Upper lobe of left lung (tissue), 6 donors: ENCODE measurements at places on chromosomes 2 and 18. TPM values are rescaled to one million over a fixed set of nuclear protein-coding genes. Genes with fewer than 3 reads are reported as not detected.

DNA sequence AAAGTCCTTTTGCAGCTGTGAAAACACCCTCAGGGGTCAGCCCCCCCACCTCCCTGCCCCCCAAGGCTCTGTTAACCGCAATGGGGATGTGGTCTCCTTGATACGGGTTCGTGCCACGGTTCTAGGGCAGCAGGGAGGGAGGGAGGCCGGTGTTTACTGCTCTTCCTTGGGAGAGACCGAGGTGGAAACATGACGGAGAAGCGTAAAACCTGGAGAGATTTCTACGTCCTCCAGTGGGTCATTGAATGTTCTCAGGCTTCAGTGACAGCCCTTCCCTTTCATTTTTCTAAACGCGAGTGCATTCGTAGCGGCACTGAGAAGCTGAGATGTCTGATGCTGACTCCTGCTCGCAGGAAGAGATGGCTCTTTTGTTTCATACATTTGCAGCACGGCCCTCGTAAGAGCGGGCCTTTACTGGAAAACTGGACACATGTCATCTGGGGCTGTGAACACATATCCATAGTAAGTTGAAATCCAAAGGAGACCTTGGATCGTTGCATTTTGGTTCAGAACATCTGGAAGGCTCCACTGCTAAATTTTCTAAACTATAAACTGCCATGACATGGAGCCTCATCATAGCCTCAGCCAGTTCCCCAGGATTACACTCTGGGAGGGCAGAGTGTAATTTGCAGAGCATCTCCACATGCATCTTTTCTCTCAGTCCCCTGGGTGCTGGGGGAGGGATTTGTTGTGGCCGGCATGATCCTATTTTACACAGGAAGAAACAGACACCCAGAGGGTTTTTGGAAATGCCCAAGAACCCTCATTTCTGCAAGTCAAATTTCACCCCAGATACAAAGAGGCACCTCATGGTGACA is 40.6 kb upstream of the HDAC4 start:
- no peak for DNase-seq
- H3K4me1 ChIP-seq: peaks cover 27% of the 10 kb centered on the region
- no peaks in the 10 kb centered on the region for H3K27me3 ChIP-seq
- H3K4me3 ChIP-seq: no peak overlapping the region
- H3K36me3 ChIP-seq: no peaks in the 10 kb centered on the region

DNA sequence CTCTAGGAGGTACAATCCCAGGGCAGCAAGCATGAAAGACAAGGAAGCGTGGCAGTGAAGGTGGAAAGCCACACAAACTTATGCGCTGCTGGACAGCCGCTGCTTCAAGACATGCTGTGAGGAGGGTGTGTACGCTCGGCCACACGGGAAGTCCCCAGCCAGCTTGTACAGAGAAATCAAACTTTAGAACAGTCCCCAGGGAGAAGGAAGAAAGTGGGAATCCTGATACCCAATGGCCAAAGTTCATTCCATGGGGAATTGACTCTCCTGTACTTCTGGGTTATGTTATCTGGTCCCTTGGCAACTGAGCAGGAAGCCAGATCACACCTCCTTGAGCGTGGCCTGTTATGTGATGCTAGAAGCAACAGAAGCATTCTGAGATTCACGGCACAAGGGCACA is 86.1 kb upstream of the BOD1L2 start:
- H3K27ac ChIP-seq: no peak overlapping the region
- no peaks in the 10 kb centered on the region for H3K36me3 ChIP-seq
- DNase-seq: no peak
- no peaks in the 10 kb centered on the region for H3K4me1 ChIP-seq
- H3K27me3 ChIP-seq: no peaks in the 10 kb centered on the region

DNA sequence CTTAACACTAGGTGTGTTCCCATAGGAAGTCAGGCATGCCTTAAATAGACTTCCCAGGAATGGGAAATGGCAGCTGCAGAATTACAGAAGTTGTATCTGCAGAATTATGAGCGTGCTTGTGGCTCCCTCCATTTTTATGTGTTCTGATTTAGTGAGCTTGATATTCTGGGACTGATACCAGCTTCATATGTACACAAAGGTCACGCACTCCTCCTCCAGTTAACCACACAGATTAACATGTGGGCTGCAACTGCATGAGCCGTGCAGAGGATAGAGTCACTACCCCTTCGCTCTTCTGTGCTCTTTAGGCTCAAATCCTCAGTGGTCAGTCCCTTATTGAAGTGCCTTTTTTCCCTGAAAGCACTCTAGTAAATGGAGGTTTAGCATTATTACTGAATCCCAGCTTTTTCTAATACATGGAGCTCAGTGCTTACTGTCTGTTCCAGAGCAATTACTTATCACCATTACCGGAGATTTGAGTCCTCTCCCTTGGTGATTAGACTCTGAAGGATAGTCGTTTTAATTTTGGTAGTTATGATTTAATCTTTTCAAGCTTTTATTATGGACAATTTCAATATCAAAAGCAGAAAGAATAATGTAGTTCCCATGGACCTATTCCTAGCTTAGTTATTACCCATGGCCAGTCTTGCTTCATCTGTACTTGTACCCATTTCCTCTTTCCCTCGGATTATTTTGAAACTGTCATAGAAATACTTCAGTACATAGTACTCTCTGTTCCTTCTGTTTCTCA is 238.3 kb downstream of the PRKCE start:
- no peak overlapping the region for H3K4me3 ChIP-seq
- H3K4me1 ChIP-seq: peaks cover 80% of the 10 kb centered on the region
- no peaks in the 10 kb centered on the region for H3K27me3 ChIP-seq
- DNase-seq: no peak
- H3K27ac ChIP-seq: peak overlapping the region; percentile 79

DNA sequence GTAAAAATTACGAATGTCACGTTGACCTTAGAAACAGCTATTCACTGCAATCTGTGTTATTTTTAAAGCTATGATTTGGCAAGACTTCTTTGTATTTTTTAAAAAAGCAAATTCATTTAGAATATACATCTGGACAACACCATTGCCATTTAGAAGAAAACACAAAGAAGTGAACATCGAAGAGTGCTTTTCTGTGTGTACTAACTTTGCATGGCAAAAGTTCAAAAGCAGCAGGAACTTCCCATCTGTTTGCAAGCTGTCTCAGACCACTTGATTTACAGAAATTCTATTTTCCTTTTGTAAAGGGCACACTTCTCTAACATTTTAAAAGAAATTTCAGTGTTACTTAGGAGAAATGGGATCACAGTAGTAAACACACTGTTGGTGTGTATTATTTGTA is 145.9 kb downstream of the CALCRL start:
- H3K27me3 ChIP-seq: no peaks in the 10 kb centered on the region
- H3K4me1 ChIP-seq: peaks cover 10% of the 10 kb centered on the region
- H3K27ac ChIP-seq: peak overlapping the region; percentile 0
- no peaks in the 10 kb centered on the region for H3K36me3 ChIP-seq

DNA sequence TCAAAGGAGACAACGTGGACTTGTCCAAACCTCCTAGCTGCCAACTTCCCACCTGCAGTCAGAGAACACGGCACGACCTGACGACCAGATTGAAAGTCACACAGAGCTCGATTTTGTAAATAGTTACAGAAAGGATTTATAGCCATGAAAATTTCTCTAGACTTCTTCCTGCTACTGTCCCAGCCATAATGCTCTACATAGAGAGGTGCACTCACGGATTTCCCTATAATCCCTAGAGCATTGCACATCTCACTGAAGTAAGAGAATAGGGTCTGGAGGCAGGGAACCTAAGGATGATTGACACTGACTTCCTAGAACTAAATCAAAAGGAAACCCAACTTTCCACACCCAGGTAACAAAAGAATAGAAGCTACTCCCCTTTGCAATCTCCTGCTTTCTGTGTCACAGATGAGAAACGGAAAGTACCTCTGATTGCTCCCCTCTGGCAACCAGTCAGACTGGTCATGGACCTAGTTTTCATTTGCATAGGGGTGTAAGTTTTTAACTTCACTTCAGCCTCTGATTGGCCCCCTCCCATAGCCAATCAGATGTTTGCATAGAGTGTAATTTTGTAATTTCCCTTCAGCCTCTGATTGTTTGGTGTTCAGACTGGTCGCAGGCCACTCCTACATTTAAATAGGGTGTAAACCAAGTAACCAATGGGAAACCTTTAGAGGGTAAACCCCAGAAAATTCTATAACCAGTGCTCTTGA is 58.6 kb upstream of the FBXO11 start:
- no peak overlapping the region for H3K4me3 ChIP-seq
- H3K27ac ChIP-seq: no peak overlapping the region
- no peak for DNase-seq
- H3K4me1 ChIP-seq: no peaks in the 10 kb centered on the region
- H3K27me3 ChIP-seq: no peaks in the 10 kb centered on the region
- no peaks in the 10 kb centered on the region for H3K36me3 ChIP-seq

CLEC4F gene
- total RNA-seq: not detected

BOLL gene
- not detected for total RNA-seq

DNA sequence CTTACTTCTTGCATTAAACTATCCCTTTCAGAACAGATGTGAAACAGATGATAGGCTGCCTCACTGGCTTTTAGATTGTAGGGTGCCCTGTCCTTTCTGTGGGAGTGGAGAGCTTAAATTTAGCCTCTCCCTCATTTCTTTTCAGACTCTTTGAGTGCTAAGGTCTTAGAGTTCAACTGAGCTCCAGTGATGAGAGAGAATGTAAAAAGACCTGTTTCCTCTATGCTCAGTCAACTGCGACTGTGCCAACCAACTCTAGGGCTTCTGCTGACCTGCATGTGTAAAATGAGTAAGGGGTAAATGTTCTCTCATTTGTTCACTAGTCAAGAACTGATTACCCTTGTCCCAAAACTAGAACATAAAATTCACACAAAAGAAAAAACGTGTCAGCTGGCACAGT is 104.8 kb upstream of the TGFA start:
- no peaks in the 10 kb centered on the region for H3K4me1 ChIP-seq
- H3K27ac ChIP-seq: no peak overlapping the region
- H3K36me3 ChIP-seq: no peaks in the 10 kb centered on the region
- no peaks in the 10 kb centered on the region for H3K27me3 ChIP-seq
- no peak for DNase-seq

GRCh38 chr2:182952741-182953450 is 85.4 kb downstream of the NCKAP1 start:
- H3K36me3 ChIP-seq: peaks cover 10% of the 10 kb centered on the region
- no peak overlapping the region for H3K4me3 ChIP-seq
- no peaks in the 10 kb centered on the region for H3K27me3 ChIP-seq
- DNase-seq: no peak
- H3K4me1 ChIP-seq: no peaks in the 10 kb centered on the region
- H3K27ac ChIP-seq: no peak overlapping the region

DNA sequence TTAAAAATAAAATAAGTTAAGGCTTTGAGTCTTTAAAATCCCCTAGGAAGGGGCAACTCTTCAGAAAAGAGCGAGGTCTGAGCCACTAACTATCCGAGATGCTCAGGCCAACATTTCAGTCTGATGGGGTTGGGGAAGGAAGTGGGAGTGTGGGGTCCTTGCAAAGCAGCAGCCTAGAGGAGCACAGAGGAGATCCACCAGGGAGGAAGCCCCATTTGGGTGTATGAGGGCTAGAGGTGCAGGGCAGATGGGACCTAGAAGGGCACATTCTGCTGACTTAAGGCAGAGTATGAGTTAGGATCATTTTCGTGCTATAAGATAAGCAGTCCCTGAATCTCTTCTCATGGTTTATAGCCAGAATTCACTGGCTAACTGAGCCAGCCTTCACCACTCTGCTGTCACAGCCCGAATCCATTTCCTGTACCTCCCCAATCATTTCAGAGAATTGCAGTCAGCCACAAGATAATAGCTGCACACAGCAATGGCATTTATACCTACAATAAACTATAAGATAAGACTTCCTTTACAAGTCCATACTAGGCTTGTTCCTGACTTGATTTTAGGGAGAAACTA is 37.0 kb downstream of the MRPL30 start:
- no peak overlapping the region for H3K4me3 ChIP-seq
- no peak for DNase-seq
- H3K27ac ChIP-seq: no peak overlapping the region
- H3K27me3 ChIP-seq: no peaks in the 10 kb centered on the region
- no peaks in the 10 kb centered on the region for H3K36me3 ChIP-seq

DNA sequence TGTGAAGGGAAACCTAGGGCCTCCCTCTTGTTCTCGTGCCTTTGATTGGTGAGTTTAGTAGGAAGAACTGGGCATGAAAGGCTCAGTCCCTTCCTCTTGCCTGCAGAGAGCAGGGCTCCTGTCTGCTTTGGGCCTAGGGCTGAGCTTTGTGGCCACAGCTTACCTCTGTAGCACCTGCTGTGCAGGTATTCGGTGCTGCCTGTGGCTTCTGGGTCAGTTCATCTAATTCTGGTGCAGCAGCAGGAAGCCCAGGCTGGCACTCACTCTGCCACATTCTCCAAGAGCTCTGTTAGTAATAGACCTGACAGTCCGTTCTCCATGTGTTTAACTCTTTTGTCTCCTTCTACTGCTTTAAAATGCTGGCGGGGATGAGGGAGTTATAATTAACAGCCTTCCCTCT is 96.5 kb downstream of the DLGAP1 start:
- no peak overlapping the region for H3K4me3 ChIP-seq
- H3K4me1 ChIP-seq: no peaks in the 10 kb centered on the region
- H3K36me3 ChIP-seq: no peaks in the 10 kb centered on the region
- no peaks in the 10 kb centered on the region for H3K27me3 ChIP-seq
- H3K27ac ChIP-seq: no peak overlapping the region
- no peak for DNase-seq

- no peak for DNase-seq
- no peaks in the 10 kb centered on the region for H3K27me3 ChIP-seq
- H3K4me1 ChIP-seq: peaks cover 10% of the 10 kb centered on the region
- H3K4me3 ChIP-seq: peak overlapping the region; percentile 55
- peak overlapping the region; percentile 34 for H3K27ac ChIP-seq
- no peaks in the 10 kb centered on the region for H3K36me3 ChIP-seq
These were observed 479 bp downstream of the SCN9A start for GRCh38 chr2:166375195-166375735.
